T-helper 1 cell (primary cell): ENCODE measurements at places on chromosomes 1 and 21.

DNA sequence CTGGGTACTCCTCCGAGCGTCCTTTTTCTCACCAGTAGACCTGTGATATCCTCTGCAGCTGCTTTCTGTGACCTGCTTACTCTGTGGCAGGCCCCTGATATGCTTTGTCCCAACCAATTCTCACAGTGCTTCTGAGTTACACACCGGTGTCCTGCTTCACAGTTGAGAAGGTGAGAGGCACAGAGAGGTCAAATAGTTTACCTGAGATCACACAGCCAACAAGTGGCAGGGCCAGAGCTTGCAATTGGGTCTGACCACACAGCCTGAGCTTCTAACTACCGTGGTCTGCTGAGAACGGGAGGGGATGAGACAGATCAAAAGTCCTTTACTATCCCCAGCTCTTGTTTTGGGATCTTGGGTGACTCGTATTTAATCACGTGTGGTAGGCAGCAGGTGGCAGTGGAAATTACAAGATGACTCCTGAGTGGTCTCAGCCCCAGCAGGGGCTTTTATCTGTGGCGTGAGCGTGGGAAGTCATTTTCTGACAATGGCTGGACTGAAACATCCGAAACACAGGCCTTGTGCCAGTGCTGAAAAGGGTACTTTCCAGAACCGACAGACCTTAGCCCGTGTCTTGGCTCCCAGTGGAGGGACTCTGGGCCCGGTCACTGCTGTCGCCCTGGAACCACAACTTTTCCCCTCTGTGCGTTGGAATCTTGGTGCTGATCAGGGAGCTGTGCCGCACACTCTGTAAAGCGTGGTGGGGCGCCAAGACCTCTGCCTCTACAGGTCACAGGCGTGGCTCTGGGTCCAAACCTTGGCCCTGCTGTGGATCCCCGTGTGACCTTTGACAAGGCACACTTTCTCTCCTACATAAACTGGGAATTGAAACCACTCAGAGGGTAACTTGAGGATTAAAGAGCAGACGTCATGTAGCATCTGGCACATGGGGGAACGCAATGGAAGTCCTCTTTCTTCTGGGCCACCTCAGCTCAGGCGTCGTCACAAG lies 11.9 kb downstream of the THEMIS2 start:
- DNase-seq, result no peak

GRCh38 chr1:247576514-247576913 lies 11.6 kb upstream of the OR2G2 start:
- no peak for DNase-seq

- DNase-seq, result no peak
Measured at GRCh38 chr1:87200875-87201638, 127.6 kb upstream of the LMO4 start.

DNA sequence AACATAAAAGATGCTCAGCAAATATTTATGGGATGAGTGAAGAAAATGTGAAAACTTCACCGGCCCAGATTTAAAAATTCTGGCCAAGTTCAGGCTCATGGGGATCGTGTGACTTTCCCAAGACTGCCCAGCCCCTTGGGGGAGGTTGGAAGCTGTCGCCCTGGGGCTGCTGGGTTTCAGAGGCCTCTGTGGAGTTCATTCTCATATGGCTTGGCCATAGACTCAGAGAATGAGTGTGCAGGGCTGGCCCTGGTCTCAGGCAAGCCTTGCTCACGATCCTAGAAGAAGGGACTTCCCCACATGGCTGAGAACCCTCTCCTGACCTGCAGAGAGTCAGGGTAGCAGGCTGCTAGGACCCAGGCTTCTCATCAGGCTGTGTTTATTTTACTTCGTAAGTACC lies 24.6 kb downstream of the PADI2 start:
- no peak for DNase-seq
